ENCODE measurements at places on chromosomes 2 and 18.

- DNase-seq, result no peak
These were observed 82.3 kb downstream of the INPP5D start for GRCh38 chr2:233142355-233142897.

DNA sequence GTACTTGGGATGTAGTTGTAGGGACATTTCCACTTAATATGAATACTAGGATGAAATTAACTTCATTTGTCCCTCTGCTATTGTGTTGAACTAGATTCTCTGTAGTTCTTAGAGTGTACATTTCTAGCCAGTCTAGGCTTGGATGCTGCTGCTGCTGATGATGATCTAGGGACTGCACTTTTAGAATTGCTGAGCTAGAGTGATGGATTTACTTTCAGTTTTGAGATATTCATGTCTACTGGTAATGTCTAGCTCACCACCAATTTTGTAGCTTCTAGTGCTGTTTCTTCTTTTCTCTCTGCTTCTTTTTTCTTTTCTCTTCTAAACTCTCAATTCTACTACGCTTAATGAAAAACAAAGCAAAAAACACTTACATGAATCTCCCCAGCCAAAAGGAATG is 49.4 kb downstream of the MRPS9 start:
- DNase-seq, result no peak

- DNase-seq, result no peak
These were observed 33.8 kb downstream of the KCNS3 start for GRCh38 chr2:17912266-17912691.

- no peak for DNase-seq
These were observed 30.5 kb downstream of the MAL start for GRCh38 chr2:95056044-95056443.

DNA sequence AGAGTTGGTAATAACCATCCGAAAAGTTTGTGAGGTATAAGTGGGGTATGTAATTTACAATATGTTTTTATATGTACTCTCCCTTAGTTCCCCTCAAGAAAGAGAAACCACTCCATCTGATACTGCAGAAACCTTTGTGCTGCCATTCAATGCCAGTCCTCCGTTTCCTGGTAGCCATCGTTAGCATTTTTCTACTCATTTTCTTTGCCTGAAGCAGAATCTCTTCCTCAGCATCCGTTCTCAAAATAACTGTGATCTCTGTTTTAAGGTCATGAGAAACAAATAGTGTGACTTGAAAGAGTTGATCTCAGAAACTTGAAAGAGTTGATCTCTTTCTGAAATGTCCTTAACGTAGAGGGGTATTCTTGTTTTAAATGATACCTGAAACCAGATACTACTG is 996 bp downstream of the PTCD3 start:
- DNase-seq, result no peak

GRCh38 chr2:127086990-127087790 is 19.8 kb downstream of the BIN1 start:
- no peak for DNase-seq

DNA sequence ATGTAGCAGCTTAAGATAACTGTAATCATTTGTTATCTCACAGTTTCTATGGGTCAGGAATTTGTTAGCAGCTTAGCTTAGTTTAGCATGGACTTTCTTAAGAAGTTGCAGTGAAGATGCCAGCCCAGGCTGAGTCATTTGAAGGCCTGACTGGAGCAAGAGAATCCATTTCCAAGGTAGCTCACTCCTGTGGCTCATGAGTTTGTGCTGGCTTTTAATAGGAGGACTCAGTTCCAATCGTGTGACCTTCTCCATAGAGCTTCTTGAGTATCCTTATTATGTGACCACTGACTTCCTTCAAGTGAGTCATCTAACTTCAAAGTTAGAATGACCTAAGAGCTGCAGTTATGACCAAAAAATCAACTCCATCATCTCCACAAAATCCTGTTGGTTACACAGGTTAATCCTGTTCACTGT is 1.4 kb downstream of the GPATCH11 start:
- DNase-seq, result no peak

- DNase-seq, result no peak
These were observed 1.8 kb downstream of the PRKCE start for GRCh38 chr2:45653122-45653913.

DNA sequence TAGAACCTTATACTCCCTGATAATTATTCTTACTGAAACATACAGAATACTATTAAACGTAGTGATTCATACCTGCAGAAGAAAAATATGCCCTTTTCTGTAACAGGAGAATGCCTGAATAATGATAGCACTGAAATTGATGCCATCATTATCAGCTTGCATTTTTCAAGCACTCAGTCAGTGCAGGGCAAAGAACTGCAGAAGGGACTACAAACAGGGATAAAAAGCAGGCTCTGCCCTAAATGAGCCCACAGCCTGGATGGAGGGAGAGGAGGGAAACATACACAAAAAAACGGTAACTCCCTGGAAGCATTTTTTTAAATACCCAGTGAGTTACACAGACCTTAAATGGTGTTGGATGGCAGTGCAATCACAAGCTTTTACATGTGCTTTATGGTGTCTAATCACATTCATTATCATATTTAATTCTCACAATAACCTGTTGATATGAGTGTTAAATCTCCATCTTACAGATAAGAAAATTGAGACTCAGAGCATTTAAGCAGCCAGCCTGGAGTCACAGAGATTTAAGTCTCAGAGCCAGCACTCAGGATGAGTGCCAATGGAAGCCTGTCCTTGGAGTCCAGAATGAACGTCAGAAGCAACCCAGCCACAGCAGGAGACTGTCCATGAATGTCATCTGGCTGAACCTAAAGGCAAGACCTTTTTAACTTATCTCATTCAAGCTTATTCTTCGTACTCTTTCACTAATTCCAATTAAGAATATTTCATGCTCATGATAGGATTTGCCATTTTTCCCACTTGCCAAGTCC is 139.3 kb upstream of the CTNNA2 start:
- no peak for DNase-seq

DNA sequence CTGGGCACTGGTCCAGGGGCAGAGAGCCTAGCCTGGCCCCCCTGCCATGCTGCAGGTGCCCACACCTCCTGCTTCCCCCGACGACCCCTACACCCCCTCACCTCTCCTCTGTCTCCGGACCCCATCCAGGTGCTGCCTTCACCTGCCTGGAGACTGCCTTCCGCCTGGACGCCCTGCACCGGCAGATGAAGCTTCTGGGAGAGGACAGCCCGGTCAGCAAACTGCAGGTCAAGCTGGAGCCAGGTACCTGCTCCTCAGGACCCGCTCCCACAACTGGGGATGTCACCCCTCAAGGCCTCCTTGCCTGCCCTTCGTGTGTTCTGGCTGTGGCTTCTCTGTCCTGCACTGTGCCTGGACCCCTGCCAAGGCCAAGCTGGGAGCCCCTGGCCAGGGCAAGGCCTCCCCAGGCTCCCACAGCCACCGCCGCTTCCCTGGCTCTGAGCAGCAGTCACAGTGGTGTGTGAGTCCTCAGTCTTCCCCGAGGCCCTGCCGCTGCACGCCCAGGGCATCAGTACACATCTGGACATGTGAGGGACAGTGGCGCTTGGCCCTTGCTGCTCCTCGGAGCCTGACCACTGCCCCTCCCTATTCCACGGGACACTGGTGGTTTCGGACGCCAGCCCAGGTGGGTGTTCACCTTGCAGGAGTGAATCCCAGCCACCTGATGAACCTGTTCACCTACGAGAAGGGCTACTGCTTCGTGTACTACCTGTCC is 6.3 kb downstream of the RNPEPL1 start:
- no peak for DNase-seq

- DNase-seq, result no peak
These were observed 1489.7 kb downstream of the LRP1B start for GRCh38 chr2:140641163-140641562.

DNA sequence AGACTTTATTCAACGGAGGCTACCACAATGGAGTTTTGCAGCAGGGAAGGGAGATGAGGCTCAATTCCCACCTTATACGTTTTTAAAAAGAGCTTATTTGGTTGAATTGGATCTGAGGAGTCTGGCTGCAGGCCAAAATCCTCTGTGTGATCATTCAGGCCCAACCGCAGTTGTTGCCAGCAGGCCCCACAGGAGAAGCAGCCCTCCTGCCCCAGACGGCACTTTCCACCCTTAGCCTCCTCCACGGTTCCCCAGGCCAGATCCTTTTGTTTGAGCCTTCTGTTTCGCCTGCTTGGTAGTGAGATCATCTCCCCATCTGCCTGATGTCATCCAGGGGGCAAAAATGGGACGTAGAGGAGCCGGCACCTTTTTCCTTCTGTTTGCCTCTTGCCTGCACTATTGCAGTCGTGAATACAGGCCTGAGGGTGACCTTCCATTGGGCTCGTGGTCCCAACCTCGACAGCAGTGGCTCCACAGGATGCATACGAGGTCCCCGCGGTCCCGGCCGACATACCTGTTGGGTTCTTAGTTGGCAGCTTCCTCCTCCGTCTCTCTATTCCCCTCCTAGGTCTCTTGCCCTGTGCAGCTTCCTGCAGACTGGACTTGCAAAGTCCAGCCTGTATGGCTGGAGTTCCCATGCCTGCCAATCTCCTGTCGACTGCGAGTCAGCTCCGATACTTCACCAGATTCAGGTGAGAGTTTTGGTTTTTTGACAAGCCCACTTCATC is 9.3 kb upstream of the GPR35 start:
- DNase-seq, result no peak

DNA sequence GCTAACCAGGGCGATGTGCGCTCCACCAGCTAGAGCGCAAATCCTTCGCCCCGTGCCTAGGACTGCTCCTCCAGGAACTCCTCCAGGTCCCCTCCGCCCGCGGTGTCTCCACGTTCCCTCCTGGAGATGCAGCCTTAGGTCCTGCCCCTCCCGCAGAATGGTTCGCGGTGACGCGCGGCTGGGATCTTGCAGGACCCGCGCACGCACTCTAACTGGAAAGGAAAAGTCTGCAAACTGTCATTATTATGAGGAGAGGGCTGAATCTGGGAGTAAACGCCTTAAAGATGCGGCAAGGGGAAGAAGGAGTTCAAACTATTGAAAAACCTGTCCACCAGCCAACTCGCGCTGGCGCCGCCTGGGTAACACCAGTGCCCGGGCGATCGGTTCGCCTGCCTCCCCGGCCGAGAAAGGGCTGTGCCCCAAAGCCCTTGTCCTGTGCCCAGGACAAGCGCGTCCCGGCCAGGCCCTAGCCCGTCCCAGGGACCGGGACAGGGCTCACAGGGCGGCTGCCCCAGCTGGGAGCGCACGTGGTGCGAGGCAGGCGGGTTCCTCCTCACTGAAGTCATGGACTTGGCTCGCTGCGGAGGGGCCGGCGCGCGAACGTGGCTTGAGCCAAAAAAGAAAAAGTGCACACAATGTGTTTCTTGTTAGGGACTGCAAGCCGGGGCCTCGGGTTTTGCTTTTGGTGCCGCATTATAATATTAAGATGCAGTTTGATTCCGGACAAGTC is 5.5 kb upstream of the ID2 start:
- DNase-seq, result no peak

DNA sequence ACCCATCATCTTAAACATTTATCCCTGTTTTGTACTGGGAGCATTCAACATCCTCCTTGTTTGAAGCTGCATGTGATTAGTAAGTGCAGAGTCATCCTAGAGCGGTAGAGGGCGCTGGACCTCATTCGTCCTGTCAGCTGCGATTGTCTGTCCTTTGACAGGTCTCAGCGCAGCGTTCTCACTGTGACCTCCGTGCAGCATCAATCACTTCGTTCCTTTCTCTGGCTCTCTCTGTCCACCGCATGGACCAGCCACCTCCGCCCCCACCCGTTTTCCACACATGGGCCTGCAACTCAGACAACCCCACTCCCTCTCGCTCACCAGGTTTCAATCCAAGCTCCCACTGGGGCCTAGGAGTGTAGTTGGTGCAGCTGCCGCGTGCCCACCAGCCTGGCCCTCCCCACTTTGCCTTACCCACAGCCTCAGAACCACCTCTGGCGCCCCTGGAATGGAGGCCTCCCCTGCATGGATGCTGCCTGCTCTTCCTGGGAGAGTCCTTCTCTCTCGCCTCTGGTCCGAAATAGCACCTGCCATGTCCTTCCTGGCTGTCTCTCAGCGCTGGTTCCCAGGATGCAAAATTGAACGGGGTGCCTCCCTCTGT is 90.5 kb downstream of the NDUFA10 start:
- peak; percentile 45 for DNase-seq

DNA sequence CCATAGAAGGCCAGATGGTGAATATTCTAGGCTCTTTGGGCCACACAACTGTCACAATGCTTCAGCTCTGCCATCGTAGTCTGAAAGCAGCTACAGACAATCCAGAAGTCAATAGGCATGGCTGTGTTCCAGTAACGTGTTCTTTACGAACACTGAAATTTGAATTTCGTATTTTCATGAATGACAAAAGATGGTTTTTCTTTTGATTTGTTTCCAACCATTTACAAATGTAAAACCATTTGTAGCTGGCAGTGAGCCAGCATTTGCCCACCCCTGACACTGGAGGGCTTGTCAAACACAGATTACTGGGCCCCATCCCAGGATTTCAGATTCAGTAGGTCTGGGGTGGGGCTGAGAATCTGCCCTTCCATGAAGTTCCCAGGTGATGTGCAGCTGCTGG is 83.0 kb upstream of the ATG16L1 start:
- DNase-seq, result no peak

- DNase-seq, result no peak
These were observed 31.9 kb downstream of the CCBE1 start for GRCh38 chr18:59665057-59666006.

- no peak for DNase-seq
These were observed 489.6 kb upstream of the SPRED2 start for GRCh38 chr2:65922030-65922429.

- DNase-seq, result no peak
These were observed 58.8 kb upstream of the B3GNT7 start for GRCh38 chr2:231336700-231337099.

GRCh38 chr2:127862228-127862627 is 4.3 kb upstream of the POLR2D start:
- DNase-seq, result no peak

DNA sequence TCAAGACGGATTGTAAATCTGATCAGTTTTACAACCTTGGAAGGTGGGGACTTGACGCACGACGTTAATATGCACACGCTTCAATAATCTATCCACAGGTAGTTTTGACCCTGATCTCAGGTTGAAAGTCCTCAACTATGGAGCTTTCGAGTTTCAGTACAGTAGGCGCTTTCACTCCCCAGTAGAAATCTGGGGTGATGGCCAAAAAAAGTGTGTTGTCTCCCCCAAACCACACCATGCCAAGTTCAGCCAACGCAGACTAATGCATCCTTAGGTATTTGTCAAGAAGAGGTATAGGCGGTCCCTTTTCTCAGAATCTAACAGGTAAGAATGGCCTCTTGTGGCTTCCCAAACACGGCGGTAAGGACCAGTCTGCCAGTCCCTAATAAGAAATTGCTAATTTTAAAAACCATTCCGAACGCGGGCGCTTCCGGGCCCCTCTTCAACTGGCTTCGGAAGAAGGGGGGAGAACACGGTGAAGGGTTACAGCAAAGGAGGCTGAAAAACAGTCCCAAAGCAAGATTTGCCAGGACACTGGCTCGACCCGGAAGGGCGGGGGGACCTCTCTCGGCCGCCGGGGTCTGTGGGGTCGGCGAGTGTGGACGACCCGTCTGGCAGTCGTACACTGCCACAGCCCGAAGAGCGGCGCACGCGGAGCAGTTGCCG is 659 bp downstream of the FAM210A start:
- DNase-seq, result no peak

All from omental fat pad (tissue), 4 donors.